ENCODE measurements at places on chromosomes 7 and 10. TPM values are rescaled to one million over a fixed set of nuclear protein-coding genes. Genes with fewer than 3 reads are reported as not detected.

DNA sequence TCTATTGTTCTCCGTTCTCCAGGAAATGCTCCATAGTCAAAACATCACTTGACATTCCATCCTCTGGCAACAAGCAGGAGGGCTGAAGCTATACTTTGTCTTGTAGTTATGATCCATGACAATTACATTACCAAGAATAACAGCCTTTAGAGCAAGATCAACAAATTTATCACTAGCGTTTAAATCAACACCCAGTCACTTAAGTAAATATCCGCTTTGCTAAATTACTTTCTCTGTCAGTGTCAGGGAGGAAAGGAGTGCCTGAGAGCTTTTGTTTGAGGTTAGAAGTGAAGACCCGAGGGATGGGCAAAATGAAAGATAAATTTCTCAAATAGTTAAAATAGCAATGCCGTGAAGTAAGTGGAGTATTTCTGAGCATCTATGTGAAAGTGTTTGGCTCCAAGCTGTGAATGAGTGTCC, 236.1 kb upstream of the BMPER start:
- peak; percentile 51 for DNase-seq

DNA sequence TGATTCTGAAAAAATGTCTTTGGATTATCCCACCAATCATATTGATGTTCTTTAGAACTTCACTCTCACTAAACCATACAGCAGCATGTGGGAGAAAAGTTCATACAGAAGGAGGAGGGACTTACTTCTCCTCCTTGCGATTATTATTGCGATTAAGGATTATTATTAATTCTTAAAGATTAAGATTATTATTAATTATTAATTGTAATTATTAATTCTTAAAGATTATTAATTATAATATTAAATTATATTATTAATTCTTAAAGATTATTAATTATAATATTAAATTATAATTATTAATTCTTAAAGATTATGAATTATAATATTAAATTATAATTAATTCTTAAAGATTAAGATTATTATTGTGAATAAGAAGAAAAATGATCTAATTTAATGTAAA, 80.5 kb downstream of the MACC1 start:
- DNase-seq: no peak

CDNF gene
- polyA plus RNA-seq: 3.2 TPM

TMEM120A gene
- polyA plus RNA-seq: 57.4 TPM

- DNase-seq: no peak
These were observed 109.6 kb upstream of the MTPN start for GRCh38 chr7:136086712-136087111.

- no peak for DNase-seq
These were observed 18.8 kb upstream of the TMEM248 start for GRCh38 chr7:66901941-66902843.

DNA sequence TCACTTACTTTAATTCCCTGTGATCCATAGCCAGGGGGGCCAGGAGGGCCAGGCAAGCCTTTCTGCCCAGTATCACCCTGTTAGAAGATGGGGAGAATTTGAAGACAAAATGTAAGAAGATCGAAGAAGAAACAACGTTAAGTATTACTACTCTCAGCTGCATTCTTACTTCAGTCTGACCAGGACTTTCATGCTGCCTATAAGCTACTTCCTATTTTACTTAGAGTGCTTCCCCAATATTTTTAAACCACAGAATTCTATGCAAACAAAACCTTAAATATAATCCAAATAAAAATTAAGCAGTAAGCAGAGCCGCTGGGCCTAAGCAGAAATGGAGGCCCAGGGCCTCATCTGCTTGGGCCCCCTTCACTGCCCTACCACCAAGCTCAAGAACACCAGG, 117.8 kb downstream of the COL28A1 start:
- no peak for DNase-seq

DNA sequence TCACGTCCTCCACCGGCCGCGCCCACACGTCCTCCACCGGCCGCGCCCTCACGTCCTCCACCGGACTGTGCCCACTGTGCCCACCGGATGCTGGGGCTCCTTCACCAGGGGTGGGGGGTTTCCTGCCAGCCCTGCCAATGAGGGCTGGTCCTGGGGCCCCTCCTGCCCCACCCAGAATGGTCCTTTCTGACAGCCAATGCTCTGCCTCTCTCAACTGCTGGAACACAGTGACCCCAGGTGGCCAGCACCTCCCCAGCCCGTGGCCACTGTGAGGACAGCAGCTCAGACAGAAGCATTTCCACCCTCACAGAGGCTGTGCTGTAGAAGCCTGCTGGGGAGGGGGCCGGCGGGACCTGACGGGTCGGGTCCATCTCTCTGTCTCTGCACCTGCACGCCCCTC, 90.1 kb upstream of the DNAAF5 start:
- no peak for DNase-seq

GRCh38 chr7:55092186-55092974, 73.6 kb downstream of the EGFR start:
- DNase-seq: no peak

GRCh38 chr7:38558761-38559345, 72.3 kb downstream of the AMPH start:
- peak; percentile 12 for DNase-seq

Measured in left renal cortex interstitium (tissue), 4 donors.